Epithelial cell of umbilical artery (primary cell): ENCODE measurements at places on chromosomes 6 and 20. TPM values are rescaled to one million over a fixed set of nuclear protein-coding genes. Genes with fewer than 3 reads are reported as not detected.

SLC35D3 gene
- total RNA-seq: under 0.01 TPM in 1 of 2 replicates, not detected in the other

DEFB132 gene
- not detected in 2 replicates for total RNA-seq

SH3BGRL2 gene
- 24.3 and 24.4 TPM in 2 replicates for total RNA-seq

BEND6 gene
- 0.97 and 4.0 TPM in 2 replicates for total RNA-seq

LPA gene
- not detected in 2 replicates for total RNA-seq
